ENCODE measurements at places on chromosomes 16 and 17.
A peak's percentile ranks its signal among the peaks of the same experiment; 100 is the strongest.

GRCh38 chr16:49048557-49048956, 233.1 kb downstream of the CBLN1 start:
- no peak for DNase-seq

DNA sequence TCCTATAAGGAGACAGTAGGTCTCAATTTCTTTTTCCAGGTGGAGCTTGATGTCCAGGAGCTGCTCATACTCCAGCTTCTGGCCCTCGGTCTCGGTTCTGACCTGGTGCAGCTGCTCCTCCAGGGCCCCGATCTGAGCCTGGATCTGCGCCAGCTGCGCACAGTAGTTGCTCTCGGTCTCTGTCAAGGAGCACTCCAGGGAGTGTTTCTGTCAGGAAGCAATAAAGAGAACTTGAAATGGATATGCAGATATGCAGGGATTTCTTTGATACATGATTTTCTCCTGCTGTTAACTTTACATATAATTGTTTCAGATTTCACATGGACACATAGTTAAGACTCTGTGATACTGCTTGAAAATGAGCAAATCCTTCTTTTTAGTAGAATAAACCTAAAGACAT, 4.7 kb downstream of the KRT25 start:
- DNase-seq, result no peak

- DNase-seq, result no peak
These were observed 220.8 kb upstream of the TNRC6C start for GRCh38 chr17:77737442-77738265.

GRCh38 chr17:77726549-77727006, 231.9 kb upstream of the TNRC6C start:
- DNase-seq, result no peak

DNA sequence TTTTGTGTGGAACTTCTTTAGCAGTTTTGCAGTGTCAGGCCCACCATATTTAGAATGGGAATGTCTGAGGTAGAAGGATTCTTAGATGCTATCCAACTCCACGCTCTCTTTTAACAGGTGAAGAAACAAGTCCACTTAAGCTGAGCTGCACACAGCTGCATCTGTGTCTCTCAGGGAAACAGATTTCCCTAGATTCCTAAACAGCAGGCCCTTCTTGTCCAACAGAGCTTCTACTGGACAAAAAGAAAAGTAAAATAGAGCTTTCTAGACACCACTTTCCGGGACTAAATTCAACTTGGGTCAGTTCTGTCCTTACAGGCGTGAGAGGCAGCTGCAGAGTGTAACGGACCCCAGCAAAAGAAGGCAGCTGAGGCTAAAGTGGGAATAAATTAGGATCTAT, 51.7 kb downstream of the SNX11 start:
- DNase-seq, result no peak

DNA sequence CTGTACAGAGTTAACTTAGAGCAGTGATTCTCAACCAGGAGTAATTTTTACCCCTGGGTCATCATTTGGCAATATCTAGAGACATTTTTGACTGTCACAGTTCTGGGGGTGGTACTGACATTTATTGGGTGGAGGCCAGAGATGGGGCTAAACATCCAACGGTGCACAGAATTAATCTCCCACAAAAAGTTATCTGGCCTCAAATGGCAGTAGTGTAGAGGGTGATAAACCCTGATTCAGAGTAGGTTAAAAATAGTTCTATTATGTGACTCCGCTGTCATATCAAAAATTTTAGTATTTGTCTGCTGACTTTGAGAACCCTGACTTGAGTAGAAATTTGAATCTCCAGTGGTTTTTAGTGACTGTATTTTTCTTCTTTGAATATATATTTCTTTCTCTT, 19.1 kb downstream of the VPS35L start:
- no peak for DNase-seq

GRCh38 chr16:48378836-48379235, 6.4 kb downstream of the SIAH1 start:
- DNase-seq, result no peak

DNA sequence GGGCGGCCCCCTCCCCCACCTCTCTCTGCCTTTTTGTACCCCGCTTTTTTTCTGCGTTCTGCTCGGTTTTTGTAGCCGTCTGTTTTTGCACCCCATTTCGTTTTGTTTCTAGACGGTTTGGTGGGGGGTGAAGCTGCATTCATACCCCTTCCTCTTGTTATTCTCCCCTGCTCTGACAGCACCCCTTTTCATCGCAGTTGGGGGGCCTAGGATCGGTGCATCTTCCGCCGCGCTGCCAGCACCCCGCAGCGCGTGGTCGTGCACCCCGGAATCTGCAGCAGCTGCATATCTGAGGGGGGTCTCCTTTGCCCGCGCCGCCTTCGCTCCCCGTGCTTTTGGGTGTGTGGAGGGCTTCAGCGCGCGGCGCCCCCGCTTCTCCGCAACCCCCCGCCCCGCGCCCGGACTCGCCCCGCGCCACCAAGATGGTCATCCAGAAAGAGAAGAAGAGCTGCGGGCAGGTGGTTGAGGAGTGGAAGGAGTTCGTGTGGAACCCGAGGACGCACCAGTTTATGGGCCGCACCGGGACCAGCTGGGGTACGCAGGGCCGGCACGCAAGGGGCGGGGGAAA, 455 bp downstream of the ATP1B2 start:
- no peak for DNase-seq

- peak; percentile 64 for DNase-seq
These were observed 752 bp downstream of the TBC1D24 start for GRCh38 chr16:2475413-2476344.

DNA sequence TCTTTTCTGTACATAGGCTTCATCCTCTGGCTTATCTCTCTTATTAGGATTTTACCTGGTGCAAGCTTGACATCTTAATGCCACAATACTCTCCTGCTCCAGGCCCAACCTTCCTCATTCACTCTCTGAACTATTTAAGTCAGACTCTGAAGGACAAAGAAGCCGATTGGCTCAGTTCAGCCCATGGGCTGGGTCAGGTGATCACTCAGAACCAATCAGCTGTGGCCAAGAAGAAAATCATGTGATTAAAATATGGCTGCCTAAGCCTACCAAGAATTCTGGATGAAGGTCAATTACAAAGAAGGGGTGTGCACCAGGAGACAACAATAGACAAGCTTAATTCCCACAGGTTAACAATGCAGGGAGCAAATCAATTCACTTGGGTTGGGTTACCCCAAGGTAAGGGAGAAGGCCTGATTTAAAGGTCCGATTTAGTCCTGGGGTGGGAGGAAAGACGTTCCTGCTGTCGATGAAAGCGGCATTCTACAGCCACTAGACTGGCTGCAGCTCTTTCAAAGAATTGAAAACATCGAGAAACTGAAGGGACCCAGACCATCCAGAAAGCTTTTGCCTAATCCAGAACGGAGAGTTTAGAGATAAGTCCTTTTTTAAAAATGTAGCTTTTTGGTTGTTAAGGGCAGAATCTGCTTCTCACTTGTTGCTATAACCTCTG, 42.9 kb upstream of the NFAT5 start:
- DNase-seq, result no peak

DNA sequence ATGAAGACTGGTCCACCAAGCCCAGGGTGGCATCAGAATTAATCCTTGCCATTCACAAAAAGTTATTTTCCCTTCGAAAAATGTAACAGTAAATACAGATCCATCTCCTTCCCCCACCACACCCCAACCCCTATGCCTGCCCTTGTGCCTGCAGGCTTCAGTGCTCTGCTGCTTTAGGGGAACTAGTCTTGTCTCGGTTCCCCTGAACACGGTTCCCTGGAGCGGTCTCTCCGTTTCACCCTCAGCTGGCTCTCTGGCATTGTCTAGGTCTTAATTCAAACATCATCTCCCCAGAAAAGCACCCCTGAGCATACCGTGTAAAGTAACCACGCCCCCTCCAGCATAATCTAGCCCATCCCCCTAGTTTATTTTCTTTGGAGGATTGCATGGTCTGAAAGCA, 25.8 kb downstream of the EMP2 start:
- DNase-seq, result no peak

DNA sequence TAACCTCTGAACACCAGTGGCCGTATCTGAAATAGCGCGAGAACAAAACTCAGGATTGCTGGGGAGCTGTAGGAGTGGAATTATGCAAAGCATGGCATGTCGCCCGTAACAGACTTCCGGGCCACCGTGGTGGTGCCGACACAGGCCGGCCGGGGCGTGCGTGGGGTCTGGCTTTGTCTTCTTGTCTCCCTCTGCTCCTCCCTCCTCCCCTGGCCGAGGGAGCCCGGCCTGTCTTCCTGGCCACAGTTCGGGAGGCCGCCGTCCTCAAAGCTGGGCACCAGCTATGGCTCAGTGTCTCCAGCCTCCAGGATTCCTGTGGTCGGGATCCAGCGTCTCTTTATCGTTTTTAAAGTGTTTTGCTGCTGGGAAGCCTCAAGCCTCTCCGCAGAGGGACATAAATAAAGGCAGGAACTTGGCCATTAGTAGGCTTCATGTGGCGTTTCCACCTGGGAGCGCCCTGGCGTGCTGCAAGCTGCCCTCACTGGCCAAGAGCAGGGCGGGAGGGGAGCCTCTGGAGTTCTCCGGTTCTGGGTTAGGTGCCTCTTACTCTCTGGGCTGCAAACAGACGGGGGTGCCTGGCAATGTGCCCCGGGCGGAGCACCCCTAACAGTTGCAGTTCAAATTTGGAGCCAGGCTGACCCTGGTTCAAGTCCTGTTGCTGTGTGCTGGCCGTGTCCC, 22.0 kb upstream of the NPTX1 start:
- DNase-seq, result no peak

DNA sequence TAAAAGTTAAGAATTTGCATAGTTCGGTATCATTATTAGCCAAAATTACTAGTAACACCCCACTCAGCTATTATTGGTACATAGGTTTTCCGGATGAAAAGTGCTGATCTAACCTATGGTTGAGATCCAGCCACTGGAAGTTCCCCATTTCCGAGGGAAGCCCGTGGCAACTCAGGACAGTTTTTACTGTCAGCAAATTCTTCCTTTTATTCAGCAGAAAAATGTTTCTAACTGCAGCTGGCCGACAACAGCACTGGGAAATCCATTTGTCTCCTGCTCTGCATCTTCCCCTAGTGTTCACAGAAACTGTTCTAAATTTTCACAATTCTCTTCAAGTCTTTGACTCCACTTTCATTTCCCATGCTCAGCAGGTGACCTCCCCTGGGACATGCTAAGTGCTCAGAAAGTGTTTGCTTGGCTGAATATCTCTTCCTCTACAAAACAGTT, 15.5 kb upstream of the MMD start:
- DNase-seq, result no peak

- DNase-seq, result no peak
These were observed 227.2 kb upstream of the MON1B start for GRCh38 chr16:76963614-76964315.

DNA sequence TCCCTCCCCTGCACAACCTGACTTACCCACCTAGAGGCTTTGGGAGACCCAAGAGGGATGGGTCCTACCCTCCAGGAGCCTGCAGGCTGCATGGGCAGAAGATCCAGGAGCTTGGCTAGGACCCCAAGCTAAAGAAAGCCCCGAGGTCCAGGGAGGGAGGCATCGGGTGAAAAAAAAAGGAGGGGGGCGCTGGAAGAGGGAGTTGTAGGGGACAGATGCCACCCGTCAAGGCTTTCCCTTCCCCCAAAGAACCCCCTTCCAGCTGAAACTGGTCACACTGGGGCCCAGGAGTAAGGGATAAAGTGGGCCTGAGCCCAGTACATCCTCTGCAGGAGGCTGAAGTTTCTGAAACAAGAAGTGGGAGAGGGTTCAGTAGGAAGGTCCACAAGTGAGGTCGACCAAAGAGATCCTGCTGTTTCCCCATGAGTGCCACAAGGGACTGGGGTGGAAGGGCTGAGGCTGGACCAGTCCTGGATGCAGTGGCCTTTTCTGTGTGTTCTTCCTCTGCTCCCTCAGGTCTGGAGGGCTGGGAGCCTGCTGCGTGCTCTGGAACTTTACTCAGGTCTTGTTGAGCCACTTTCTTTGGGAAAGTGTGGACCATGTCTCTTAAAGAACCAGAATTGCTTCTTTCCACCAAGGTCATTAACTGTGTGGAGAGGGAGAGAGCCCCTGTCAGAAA, 14.2 kb upstream of the CBFB start:
- no peak for DNase-seq

DNA sequence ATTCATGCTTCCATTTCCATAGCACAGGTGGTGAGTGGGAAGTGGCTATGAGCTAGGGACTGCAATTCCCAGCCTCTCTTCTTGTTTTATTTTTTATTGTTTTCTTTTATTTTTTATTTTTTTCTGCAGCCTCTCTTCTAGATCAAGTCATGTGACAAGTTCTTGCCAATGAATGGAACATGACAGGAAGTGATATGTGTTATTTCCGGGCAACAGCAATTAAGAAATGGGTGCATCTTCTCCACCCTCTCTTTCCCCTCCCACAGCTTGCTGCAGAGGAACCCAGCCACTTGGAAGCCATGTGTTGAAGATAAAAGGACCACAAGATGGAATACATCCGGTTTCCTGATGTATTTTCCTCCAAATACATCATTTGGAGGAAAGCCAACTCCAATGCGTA, 23.6 kb downstream of the IRX5 start:
- DNase-seq, result no peak

DNA sequence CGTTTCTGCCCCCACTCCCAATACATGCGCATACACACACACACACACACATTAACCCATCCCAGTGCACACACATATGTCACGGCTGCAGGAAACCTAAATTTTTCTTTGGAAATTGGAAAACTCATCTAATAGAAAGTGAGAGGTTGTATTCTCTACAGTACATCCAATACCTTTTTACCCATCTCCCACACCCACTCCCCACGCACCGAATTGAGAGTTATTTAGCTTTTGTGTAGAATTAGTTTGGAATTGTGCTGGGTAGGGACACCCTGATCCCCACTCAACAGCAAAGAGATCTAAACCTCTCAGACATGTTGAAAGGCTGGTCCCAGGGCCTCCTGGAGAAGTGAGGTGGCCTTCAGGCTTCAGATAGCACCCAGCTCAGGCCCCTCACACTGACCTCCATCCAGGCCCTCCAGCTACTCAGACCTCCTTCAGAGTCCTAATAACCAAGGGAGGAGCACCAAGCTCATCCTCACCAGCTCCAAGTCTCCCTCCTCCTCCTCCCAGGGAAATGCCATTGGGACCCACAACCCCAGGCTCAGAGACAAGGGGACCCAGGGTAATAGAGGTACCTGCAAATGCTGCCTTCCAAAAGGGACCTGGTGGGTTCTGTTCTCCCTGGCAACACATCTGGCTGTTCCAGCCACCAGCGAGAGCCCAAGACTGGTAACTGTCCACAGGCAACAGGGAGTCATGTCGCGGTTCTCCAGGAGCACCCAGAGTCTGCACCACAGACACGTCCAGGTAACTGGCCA, 955 bp downstream of the HOXB13 start:
- no peak for DNase-seq

- no peak for DNase-seq
These were observed 2.2 kb upstream of the PIGS start for GRCh38 chr17:28573521-28573920.

GRCh38 chr17:45315648-45316433, 979 bp downstream of the MAP3K14 start:
- DNase-seq, result no peak

GRCh38 chr17:60862482-60862881, 184.8 kb downstream of the BCAS3 start:
- no peak for DNase-seq

GRCh38 chr17:67215991-67216421, 29.0 kb downstream of the HELZ start:
- DNase-seq, result no peak
